ENCODE measurements at places on chromosomes 5 and 9.

- DNase-seq = no peak
Measured at GRCh38 chr9:116605060-116605459, 82.0 kb upstream of the TRIM32 start.

DNA sequence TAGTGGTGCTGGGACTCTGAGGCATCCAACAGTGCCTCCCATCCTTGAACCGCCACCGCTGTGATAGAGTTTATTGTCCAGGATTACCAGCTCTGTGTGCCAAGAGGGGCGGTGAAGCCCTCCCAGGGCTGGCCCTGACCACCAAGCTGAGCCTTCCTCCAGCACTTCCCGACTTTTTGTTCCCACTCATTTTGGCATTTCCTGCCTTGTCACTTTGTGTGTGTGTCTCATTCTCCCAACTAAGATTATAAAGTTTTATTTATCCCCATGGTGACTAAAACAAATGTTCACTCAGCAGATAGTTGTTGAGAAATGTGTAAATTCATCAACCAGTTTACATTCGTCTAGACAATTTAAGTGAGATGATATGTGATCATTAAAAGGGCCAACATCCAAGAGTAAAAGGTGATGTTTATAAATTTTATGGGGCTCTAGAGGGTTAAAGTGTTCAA lies 2.5 kb downstream of the F2R start:
- no peak for DNase-seq

GRCh38 chr9:83965350-83966208 lies 14.4 kb downstream of the HNRNPK start:
- DNase-seq = no peak

DNA sequence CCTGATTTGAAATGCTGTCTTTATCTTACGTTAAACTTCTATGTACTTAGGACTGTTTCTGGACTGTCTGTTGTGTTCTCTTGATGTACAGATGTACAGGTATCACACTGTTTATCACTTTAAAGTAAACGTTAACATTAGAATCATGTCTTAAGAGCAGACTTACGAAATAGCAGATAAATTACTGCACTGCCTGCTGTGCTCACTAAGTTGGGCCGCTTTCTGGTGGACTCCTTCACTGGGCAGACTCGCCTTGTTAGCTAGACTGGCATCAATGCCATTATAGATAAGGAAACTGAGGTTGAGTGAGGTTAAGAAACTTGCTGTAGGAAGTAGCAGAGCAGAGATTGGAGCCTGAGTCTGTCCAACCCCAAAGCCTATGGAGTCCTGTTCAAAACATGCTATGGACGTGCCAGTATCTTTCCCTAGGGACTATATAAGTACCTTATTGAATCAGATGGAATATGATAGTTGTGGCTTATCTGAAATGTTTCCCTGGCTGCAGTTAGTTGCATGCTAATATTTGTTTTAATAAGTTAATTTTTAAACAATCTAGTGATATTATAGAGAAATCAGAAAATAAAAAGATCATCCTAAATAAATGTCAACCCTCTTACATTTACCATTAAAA lies 16.9 kb downstream of the ZNF618 start:
- DNase-seq = no peak

- peak; percentile 45 for DNase-seq
Measured at GRCh38 chr9:87605676-87606075, 108.0 kb downstream of the DAPK1 start.

GRCh38 chr5:31359839-31360238 lies 166.4 kb downstream of the CDH6 start:
- DNase-seq = no peak

DNA sequence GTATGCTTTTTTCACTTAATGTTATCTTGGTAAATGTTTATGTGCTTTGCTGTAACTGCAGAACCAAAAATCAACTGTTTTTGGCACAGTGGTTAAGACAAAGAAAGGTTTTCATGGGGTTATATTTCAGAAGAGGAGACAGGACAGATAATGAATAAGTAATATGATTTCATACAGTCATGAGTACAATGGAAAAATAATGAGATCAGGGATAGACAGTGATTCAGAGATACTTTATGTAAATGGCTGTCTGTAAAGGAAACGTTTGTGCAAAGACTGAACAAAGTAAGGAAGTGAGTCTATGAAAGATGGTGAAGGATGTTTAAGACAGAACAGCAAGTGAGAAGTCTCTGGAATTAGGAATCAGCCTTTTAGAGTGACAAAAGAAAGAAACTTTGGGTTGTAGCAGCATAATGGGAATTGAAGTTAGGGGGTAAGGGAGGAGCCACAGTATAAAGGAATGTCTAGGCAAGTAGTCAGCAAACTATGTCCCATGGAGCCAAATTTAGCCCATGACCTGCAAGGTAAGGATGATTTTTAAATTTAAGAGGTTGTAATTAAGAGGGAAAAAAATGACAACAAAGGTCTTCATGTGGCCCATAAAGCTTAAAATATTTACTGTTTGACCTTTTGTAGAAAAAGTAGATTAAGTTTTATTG lies 55.0 kb downstream of the TNPO1 start:
- DNase-seq = no peak

- DNase-seq = no peak
Measured at GRCh38 chr9:96135076-96135752, 166.8 kb downstream of the HSD17B3 start.

DNA sequence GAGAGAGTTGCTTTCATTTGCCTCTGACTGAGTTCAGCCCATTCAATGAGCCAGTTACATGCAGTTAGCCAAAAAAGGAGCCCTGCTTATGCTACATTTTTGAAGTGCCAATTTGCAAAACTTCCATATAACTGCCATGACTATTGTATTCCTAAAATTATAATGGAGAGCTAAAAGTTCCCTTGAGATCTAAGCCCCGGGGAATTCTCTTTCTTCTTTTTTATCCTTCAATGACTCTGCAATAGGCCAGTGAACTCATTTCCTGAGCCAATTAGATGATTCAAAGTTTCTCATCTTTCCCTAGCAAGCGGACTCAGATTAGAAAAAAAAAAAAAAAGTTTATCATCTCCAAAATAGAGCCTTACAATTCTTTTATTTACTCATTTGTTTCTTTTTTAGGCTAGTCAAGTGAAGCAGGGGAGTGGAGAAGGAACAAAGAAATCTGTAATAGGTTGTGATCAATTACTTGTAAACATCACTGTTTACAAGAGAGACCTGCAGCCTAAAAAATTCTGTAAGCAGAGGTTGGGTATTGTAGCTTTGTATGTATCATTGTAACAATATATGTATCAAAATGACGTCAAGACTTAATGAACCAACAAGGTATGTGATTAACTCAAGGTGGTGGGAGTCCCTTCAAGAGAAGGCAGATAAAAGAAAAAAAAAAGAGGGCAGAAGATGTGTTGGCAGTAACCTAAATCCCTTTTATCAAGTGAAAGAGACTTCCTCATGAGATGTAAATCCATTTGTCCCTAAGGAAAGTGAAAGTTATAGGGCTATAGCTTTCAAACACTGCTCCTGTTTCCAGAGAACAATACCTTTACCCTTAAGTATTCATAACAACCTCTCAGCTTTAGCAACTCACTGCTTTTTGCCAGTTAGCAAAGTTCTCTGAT lies 48.7 kb upstream of the HOMER1 start:
- DNase-seq = no peak

- DNase-seq = no peak
Measured at GRCh38 chr9:112621018-112621655, 96.8 kb downstream of the INIP start.

- DNase-seq = no peak
Measured at GRCh38 chr9:37182718-37183117, 62.3 kb downstream of the ZCCHC7 start.

GRCh38 chr5:88792144-88792840 lies 90.7 kb downstream of the MEF2C start:
- DNase-seq = no peak

DNA sequence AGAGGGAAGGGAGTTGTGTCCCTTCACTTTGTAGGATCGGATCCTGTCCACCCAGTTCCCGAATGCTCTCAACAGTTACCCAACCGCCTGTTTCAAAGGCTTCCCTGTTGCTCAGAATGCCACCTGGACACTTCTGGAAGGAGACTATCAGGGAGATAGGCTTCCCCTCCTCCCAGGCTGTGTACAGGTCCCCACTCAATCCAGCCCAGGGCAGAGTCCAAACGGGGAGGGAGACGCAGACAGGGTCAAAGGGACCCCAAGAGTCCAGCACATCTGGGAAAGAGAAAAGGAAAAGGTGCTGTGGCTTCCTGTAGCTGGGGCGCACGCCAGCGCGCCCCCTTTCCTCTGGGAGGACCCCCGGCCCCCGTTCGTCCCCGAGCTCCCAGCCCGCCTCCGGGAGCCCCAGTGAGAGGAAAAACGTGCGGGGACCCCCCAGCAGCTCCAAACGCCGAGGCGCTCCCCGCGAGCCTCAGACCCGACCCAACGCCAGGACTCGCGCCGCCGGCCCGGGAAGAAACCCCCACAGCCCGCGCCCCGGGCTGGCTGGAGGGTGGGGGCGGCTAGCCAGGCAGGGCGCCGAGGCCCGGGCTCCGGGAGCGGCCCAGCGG lies 640 bp downstream of the SURF4 start:
- peak; percentile 35 for DNase-seq

GRCh38 chr9:112753725-112754124 lies 3.2 kb downstream of the SNX30 start:
- no peak for DNase-seq

DNA sequence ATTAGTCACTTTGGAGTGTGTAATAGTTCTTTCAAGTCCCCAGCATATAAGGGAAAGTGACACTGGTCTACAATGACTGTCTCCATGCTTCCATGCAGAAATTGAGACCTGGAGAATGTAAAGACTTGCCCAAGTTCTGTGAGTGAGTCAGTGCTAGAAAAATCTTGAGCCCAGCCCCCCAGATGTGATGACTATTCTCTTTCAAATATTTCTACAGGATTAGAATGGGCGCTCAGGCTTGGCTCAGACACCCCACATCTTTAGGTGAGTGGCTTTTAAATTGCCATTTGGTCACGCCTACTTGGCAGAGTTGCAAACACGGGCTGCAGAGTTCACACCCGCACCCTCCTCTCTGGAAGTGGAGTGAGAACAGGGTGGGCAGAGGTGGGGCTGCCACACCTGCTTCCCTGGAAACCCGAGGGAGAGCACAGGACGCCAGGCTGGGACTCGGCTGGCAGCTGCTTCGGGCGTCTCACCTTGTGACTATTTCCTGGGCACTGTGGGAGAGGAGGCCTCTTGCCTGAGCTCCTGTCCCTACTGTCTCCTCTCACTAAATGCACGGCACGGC lies 37.6 kb downstream of the ROPN1L start:
- no peak for DNase-seq

DNA sequence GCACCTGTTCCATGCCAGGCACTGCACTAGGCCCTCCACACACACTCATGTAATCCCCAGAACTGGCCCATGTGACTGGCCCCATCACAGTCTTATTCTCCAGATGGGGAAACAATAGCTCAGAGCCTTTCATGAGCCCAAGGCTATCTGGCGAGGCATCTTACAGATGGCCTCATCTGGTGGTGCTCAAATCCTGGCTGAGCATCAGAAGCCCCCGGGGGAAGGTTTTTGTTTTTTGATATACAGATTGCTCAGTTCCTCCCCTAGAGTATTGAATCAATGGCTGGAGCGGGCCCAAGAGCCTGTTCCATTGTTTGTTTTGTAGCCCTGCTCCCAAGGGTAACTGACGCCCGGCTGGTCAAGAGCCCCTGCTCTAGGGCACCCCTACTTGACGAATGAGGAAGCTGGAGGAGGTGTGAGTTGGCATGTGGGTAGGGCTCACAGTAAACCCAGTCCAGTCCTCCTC lies 145.3 kb upstream of the RAPGEF1 start:
- no peak for DNase-seq

DNA sequence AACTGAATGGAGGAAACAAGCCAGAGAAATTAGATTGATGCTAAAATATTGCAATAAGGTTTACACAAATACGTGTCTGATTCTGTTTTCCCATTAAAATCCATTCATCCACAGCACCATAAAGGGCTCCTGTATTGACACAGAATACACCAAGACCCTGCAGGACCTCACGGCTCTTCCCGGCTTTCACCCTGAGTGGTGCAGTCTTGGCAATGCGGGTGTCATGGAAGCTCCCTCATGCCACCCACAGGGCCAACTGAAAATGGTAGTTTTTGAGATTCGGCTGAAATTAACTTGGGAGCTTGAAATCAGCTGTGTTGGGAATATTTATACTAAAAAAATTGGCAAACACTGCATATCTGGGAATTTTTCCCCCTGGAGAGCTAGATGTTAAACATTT lies 17.3 kb upstream of the EXOC3 start:
- DNase-seq = peak; percentile 29

DNA sequence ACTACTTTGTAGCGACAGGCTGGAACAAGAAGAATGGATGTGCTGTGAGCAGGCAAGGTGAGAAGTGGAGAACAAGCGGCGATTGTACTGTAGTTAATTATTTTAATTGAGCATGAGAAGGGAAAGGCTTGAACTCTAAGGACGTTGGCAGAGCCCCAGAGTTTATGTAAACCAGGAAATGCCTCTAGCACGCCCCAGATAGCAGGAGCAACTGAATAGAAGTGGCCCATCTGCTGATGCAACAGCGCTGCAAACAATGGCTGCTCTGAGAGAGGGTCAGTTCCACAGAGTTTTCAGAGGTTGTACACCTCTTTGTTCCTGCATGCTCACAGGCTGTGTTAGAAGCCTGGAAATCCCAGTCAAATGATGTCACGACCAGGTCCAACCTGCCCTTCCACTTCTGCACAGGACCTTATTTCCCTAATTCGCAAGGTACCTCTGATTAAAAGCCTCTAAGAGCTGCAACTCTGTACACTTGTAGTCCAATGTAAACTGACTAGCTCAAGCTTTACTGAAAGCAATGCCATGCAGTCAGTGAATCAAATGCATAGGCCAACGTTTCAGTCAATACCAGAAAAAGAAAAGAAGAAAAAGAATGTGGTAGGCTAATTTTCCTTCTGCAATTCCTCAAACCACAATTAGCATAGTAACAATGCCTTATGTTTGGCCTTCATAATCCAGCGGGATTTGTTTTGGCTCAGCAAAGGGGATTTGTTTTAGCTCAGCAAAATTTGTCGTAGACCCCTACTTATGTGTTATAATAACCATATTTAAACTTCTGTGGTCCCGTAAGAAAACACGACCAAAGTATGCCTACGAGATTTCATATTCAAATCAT lies 119.6 kb upstream of the RETREG1 start:
- peak; percentile 21 for DNase-seq

GRCh38 chr5:140674629-140675028 lies 1.3 kb upstream of the DND1 start:
- DNase-seq = no peak
